ENCODE measurements at places on chromosomes 16 and 17. TPM values are rescaled to one million over a fixed set of nuclear protein-coding genes. Genes with fewer than 3 reads are reported as not detected.

DNA sequence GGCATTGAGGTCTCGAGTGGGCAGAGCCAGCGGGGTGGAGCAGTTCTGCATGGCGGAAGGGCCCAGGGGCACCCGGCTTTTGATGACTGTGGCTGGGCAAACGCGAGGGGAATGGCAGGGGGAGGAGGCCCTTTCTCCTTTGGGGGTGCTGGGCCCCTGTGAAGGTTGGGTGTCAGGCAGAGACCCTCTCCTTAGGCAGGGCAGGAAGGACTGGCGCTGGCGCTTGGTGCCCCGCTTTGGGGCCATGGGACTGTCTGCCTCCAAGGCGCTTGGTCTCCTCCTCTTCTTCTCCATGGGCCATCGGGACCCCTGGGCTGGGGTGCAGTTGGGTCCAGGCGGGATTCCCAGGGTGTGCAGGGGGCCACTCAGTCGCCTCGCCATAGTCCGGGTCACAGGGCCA lies 12.8 kb upstream of the GFAP start:
- H3K36me3 ChIP-seq = no peaks in the 10 kb centered on the region
- no peaks in the 10 kb centered on the region for H3K27me3 ChIP-seq
- no peak overlapping the region for H3K27ac ChIP-seq
- peak; percentile 13 for DNase-seq

The SPN gene
- 2.5 TPM for total RNA-seq

- H3K4me3 ChIP-seq = no peak overlapping the region
- no peak overlapping the region for H3K27ac ChIP-seq
- no peaks in the 10 kb centered on the region for H3K4me1 ChIP-seq
These were observed 90.7 kb downstream of the PITPNC1 start for GRCh38 chr17:67467500-67468455.

DNA sequence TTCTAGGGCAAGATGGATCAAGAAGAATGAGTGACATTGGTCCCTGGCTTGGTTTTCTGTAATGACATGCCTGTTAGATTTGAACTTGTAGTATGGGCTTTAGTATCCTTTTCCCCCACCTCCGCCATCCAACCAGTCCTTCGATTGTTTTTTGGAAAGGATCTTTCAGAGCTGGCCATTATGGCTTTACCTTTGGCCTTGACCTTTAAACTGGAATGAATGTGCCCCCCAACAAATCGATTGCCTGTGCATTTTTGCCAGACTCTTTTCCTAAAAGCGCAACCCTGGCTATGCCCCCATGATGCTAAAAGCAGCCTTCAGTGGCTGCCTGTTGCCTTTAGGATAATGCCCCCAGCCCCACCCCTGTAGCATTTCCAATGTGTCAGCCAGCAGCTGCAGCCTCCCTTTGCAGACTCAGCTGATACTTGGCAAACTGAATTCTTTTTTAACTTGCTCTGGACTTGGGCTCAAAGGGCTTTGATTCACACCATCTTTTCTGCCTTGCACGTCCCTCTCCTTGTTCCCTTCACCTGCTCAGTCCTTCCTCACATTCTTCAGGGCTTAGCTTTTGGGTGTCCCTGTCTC lies 4.0 kb downstream of the GPRC5C start:
- H3K36me3 ChIP-seq = peaks cover 3% of the 10 kb centered on the region
- H3K4me1 ChIP-seq = no peaks in the 10 kb centered on the region
- DNase-seq = no peak
- no peak overlapping the region for H3K27ac ChIP-seq
